ENCODE measurements at places on chromosomes 7 and 10. TPM values are rescaled to one million over a fixed set of nuclear protein-coding genes. Genes with fewer than 3 reads are reported as not detected.
A peak's percentile ranks its signal among the peaks of the same experiment; 100 is the strongest.

SORCS3 gene
- total RNA-seq = not detected

C1GALT1 gene
- total RNA-seq = 12.4 TPM

AMZ1 gene
- 1.00 TPM for total RNA-seq

- H3K27ac ChIP-seq = peak overlapping the region; percentile 97
- peak overlapping the region; percentile 49 for H3K4me3 ChIP-seq
- no peak for DNase-seq
- no peaks in the 10 kb centered on the region for H3K36me3 ChIP-seq
- peaks cover 4% of the 10 kb centered on the region for H3K4me1 ChIP-seq
These were observed 622 bp upstream of the P4HA1 start for GRCh38 chr10:73097305-73097670.

DNA sequence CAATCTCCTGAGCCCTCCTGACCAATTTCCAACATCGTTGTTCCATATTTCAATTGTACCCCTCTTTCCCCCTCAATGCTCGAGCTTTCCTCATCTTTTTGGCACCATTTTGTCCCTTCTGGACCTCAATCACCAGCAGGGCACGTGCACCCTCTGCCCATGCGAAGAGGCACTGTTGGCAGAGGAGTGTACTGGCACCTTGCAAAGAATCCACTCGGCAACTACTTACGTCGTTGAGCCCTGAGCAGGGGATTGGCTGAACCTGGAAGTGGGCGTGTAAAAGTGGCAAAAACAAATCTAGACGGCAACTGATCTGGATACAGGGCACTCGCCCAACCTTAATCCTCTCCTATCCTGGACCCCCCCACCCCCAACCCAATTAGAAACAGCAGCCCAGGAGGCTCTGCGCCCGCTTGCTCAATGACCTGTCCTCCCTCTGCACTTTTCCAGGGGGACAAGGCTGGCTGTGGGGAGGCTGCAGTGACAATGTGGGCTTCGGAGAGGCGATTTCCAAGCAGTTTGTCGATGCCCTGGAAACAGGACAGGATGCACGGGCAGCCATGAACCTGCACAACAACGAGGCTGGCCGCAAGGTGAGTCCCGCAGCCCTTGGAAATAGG, 18.8 kb downstream of the WNT8B start:
- H3K27me3 ChIP-seq = no peaks in the 10 kb centered on the region
- H3K27ac ChIP-seq = no peak overlapping the region
- peak; percentile 89 for DNase-seq
- H3K4me3 ChIP-seq = peak overlapping the region; percentile 32

- H3K27me3 ChIP-seq = no peaks in the 10 kb centered on the region
- DNase-seq = no peak
- H3K4me1 ChIP-seq = no peaks in the 10 kb centered on the region
- no peaks in the 10 kb centered on the region for H3K36me3 ChIP-seq
- H3K27ac ChIP-seq = no peak overlapping the region
These were observed 75.7 kb downstream of the IGF2BP3 start for GRCh38 chr7:23394488-23395171.

- no peak overlapping the region for H3K4me3 ChIP-seq
- DNase-seq = no peak
- no peaks in the 10 kb centered on the region for H3K4me1 ChIP-seq
- no peak overlapping the region for H3K27ac ChIP-seq
- no peaks in the 10 kb centered on the region for H3K36me3 ChIP-seq
- no peaks in the 10 kb centered on the region for H3K27me3 ChIP-seq
These were observed 33.8 kb upstream of the FAM180A start for GRCh38 chr7:135782377-135782776.

DNA sequence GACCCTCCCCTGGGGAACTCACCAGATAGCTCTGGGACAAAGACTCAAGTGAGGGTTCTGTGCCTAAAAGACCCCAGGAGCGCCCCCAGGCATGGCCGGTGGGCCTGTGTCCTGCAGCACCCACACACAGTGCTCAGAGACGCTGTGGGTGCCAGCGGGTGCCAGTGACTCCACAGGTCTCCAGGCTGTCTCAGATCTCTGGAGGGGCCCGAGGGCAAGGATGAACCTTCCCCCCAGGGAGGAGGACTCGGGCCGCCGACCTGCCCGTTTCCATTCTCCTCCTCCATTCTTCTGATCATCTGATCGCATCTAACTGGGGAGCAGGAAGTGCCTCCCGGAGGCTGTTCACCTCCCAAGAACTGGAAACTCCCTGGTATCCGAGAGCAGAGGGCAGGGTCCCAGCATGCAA, 980 bp downstream of the ADAM8 start:
- no peaks in the 10 kb centered on the region for H3K36me3 ChIP-seq
- no peaks in the 10 kb centered on the region for H3K27me3 ChIP-seq
- H3K4me3 ChIP-seq = no peak overlapping the region
- no peak overlapping the region for H3K27ac ChIP-seq
- no peak for DNase-seq

GRCh38 chr7:24836084-24836483, 78.8 kb upstream of the GSDME start:
- H3K4me1 ChIP-seq = no peaks in the 10 kb centered on the region
- H3K36me3 ChIP-seq = no peaks in the 10 kb centered on the region
- no peak for DNase-seq
- no peak overlapping the region for H3K4me3 ChIP-seq
- H3K27ac ChIP-seq = no peak overlapping the region
- no peaks in the 10 kb centered on the region for H3K27me3 ChIP-seq

- no peaks in the 10 kb centered on the region for H3K27me3 ChIP-seq
- H3K4me3 ChIP-seq = no peak overlapping the region
- H3K4me1 ChIP-seq = no peaks in the 10 kb centered on the region
These were observed 236.4 kb downstream of the WDR37 start for GRCh38 chr10:1292611-1293031.
